ENCODE measurements at places on chromosomes 11 and 22.

- DNase-seq: no peak
Measured at GRCh38 chr11:74566146-74566960, 26.0 kb upstream of the POLD3 start.

- DNase-seq: no peak
Measured at GRCh38 chr22:49941507-49942316, 18.9 kb upstream of the PIM3 start.

DNA sequence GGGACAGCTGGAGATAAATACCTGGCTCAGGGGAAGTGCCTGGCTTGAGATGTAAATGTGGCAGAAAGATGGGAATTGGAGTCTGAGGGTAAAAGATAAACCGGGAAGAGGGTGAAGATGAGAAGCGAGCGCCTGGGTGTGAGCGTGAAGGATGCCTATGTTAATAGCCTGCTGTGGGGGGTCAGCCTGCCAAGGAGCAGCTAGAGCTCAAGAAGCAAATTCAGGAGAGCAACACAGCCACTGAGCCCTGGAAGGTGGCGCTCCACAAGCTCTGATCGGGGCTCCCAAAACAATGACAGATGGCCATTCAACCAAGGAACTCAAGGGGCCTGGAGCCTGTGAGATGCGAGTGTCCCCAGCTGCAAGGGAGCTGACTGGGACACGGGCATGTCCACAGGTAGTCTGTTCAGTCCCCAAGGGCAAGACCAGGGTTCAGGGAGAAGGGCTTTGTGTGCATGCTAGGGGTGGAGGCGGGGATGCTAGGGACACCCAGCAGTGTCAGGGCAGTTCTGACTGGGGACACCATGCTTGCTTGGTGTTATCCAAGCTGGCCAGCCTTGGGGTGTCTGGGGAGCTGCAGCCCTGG lies 2.8 kb downstream of the GSC2 start:
- no peak for DNase-seq

- no peak for DNase-seq
Measured at GRCh38 chr22:32896891-32897290, 95.4 kb downstream of the TIMP3 start.

DNA sequence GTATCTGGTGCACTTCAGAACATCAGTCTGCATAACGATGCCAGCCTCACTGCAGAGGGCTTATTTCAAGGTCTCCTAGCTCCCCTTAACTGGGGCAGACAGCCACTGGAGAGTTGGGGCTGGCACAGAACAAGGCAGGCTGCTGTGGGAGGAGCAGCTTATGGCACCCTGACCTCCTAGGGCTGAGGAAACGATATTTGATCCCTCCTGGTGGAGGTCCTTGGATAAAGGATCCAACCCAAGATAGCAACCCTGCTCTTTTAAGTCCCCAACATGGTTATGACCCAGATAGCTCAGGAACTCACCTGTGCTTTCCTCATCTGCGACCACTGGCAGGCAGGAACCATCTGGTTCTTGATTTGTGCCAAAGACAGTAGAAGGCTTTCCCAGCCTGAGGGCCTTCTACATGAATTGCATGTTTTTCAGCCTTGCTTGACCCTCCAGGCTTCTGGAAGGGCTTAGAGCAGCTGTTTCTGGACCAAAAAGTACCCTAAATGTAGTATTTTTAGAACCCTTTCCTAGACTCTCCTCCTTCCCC lies 2.8 kb downstream of the TMEM109 start:
- no peak for DNase-seq

- DNase-seq: no peak
Measured at GRCh38 chr11:124640666-124641065, 18.0 kb downstream of the TBRG1 start.

GRCh38 chr11:10324474-10324873 lies 19.6 kb downstream of the ADM start:
- peak; percentile 38 for DNase-seq

DNA sequence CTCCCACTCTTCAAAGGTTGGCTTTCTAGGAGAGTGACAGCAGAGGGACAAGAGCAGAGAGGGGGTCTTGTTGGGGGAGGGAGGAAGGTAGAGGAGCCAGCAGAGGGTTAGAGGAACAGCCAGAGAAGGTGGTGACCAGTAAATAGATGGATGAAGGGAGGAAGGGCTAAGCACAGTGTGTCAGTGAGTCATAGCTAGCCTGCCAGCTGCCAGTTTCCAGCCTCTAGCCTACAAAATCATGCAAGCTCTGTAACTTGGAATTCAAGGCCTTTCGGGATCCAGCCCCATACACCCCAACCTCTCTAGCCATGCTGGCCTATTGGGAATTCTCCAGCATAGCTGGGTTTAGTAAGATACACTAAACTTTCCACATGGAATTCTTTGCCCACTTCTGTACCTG lies 147.4 kb upstream of the TEAD1 start:
- DNase-seq: peak; percentile 84

DNA sequence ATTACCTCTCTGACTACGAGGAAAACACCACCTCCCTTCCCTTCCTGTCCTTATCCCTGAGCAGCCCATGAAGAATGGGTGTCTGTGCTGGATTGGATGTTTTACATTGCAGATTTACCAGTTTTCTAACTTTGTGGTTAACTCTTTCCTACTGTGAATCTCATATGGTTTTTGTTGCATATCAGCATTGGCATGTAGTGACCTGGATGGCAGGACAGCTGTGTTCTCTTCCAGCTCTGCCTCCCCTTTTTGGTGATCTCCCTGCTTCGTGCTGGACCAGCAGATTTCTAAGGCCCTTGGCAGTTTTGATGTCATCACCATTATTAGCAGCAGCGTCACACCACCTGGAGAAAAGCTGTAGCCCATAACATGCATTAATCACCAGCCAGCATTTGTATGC lies 26.7 kb downstream of the OR6Q1 start:
- DNase-seq: peak; percentile 58

DNA sequence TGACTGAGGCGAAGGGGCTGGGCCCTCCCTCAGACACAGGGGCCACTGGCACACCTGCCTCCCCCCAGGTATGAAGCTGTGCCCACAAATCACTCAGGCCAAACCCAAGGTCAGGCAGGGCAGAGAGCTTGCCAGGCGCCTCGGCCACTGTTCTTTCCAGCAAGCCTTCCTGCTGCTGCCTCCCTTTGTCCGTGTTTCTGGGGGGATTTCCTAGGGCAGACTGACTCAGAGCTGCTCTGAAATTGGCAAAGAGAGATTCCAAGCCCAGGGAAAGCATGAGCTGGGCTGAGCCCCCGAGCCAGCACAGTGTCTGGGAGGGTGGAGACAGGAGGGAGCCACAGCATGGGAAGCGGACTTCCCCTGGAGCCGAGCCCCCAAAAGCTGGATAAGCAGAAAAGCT lies 33.2 kb downstream of the PPP2R1B start:
- peak; percentile 77 for DNase-seq

- DNase-seq: no peak
Measured at GRCh38 chr11:45322111-45322705, 36.1 kb upstream of the SYT13 start.

GRCh38 chr11:65069217-65069616 lies 10.9 kb upstream of the NAALADL1 start:
- DNase-seq: no peak

- DNase-seq: no peak
Measured at GRCh38 chr11:66218846-66219620, 49.4 kb upstream of the RAB1B start.

GRCh38 chr22:41989246-41989645 lies 9.3 kb upstream of the WBP2NL start:
- no peak for DNase-seq

DNA sequence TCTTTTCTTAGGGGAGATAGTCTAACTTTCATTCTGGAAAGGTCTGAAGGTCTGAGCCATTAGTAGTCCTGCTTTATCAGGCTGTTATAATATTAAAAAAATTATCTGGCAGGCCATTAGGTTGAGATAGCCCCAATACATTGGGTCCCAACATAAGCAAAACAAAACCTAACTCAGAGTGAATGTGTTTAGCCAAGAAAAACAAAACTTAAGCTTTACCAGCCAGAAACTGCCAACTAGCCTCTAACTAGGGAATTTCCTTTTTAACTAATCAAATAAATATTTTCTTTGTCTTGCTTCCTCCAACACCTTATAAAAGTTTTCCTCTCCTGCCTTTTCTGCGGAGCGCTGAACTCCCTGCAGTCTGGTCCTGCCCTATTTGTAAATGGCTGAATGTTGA lies 1137.7 kb upstream of the CNTN5 start:
- no peak for DNase-seq

DNA sequence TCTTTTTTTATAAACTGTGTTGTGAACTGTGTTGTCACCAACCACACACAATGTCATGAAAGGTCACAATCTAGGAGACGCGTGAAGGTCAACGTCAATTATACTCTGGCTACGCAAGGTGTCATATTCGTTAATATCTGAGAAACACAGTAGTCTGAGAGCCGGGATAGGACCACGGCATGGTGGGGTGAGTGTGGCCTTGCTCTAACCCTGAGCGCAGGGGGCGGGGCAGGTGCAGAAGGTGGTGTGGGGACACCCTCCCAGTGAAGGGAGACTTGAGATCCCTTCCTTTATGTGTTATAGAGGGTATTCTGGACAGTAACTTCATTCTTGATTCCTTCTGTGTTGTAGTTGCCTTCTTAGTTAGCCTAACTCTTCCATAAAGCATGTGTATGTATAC lies 883.0 kb downstream of the OPCML start:
- DNase-seq: no peak

DNA sequence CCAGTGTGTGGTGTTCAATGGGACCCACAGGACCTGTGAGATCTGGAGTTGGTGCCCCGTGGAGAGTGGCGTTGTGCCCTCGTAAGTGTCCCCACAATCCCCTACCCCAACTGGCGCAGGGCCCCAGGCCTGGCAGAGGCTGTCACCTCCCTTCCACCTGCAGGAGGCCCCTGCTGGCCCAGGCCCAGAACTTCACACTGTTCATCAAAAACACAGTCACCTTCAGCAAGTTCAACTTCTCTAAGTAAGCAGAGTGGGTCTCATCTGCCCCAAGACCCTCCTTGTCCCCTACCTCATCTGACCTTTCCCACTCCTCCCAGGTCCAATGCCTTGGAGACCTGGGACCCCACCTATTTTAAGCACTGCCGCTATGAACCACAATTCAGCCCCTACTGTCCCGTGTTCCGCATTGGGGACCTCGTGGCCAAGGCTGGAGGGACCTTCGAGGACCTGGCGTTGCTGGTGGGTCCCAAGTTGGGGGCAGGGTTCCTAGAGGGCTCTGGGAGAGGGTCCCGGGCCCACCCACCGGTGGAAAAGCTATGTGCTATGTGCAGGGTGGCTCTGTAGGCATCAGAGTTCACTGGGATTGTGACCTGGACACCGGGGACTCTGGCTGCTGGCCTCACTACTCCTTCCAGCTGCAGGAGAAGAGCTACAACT lies 8.1 kb downstream of the P2RX6 start:
- DNase-seq: no peak

- DNase-seq: no peak
Measured at GRCh38 chr22:47329727-47330650, 567.5 kb downstream of the TBC1D22A start.

DNA sequence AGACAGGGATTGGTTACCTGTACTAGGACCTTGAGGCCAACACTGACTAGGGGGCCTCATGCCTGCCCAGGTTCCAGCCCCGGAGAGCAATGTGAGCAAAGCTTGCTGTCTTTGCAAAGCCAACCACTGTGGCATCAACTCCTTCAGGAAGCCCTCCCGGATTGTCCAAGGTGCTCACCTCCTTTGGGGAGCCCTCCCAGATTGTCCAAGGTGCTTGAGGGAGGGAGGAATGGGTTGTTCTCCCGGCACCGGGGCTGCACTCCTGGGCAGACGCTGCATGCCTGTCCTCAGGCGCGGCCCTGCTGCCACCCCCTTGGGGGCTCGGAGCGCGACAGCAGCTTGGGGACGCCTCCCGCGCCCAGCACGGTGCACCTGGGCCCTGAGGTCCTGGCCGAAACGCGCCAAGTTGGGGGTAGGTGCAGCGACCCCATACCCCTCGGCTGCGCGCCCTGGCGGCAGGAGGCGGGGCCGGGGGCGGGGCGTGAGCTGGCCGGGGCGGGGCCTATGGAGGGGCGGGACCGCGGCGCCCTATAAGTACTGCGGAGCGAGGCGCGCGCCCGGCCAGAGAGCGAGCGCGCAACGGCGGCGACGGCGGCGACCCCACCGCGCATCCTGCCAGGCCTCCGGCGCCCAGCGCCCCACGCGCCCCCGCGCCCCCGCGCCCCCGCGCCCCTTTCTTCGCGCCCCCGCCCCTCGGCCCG lies at the start of gene CD81:
TSS of gene CD81 (plus strand) at position 560 of the 701 bp plus-strand sequence. CDS start 240 bp downstream, outside the sequence.
- no peak for DNase-seq

GRCh38 chr11:68324241-68324640 lies 11.8 kb downstream of the LRP5 start:
- no peak for DNase-seq

GRCh38 chr11:112806876-112807275 lies 154.3 kb upstream of the NCAM1 start:
- no peak for DNase-seq

DNA sequence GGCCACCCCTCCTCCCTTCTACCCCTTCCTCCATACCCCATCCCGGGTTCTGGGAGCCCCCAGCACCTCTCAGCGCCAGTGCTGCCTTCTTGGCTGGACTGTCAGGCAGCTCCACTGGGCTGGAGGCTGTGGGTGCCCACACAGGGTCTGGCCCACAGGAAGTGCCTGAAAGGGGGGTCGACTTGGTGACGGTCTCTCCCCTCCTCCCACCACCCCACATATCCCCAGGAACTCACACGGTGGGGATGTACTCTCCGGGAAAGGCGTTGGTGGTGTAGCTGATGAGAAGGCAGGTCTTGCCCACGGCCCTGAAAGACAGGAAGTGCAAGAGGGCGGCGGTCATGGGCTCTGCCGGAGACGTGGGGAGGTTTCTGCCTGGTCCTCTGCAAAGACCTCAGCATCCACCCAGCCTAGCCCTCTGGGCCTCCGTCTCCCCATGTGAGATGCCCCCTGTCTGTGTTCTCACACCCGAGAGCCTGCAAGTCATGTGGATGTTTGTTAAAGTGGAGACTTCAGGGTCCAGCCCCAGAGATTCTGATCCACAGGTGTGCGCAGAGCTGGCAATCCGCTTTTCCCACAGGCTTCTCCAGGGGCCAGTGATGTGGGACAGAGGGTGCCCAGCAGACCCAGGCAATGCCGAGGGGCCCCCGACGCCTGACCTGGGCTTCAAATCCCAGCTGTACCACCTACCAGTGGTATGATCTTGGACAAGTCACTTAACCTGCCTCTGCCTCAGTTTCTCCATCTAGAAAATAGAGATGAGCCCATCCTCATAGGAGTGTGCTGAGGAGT lies 2.5 kb downstream of the RAC2 start:
- no peak for DNase-seq
